ENCODE measurements at places on chromosomes 7 and 10.

GRCh38 chr10:93235686-93236085 lies 162.0 kb downstream of the CYP26A1 start:
- DNase-seq, result no peak

GRCh38 chr7:18336626-18337025 lies 158.9 kb upstream of the HDAC9 start:
- no peak for DNase-seq

- no peak for DNase-seq
Measured at GRCh38 chr10:69465457-69466157, 14.3 kb downstream of the TSPAN15 start.

DNA sequence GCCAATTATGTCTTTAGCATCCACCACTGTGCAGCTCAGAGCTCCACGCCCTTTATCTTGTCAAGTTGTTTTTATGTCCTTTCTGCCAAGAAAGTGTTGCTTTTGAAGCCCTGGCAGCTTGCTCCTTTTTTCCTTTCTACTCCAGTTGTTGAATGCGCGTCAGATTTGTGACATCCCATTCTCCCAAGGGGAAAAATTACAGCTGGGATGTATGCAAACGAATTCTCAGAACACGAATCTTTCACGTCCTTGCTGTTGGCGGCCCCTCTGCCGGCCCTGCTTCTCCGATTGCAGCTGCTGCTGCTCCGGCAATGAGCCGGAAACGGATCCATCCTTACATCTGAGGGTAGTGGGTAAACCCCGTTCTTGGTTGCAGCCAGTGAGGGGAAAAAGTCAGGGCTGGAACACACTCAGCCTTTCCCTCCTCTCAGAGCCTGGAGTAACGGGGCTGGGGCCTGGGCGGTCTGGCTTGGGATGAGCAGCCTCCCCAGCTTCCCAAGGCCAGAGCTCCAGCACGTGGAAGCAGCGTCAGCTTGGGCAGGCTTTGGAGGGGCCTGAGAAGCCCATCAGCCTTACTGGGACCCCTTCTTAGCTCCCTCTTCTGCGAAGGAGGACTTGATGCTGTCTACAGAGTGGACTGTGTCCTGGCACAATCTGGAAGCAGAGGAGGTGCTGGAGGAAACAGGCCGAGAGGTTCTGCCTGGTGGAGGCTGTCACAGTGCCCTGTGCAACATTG lies 79.0 kb upstream of the CHST15 start:
- DNase-seq, result no peak

DNA sequence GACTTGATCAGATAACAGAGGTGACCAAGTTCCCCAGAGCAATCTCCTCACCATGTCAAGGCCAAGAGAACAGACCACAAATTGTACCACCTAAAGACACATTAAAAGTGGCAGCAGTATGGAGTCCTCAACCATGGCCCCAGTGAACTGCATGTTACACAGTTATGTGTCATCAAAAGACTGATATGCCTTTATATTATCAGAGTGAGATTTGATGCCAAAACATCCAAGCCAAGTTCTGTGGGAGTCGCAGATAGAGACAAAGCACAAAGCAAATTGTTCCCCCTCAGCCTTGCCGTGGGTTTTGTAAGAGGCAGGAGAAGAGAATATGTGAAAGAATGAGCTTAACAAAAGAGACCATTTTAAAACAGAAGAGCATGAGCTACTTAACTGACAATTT lies 39.2 kb upstream of the TES start:
- no peak for DNase-seq

DNA sequence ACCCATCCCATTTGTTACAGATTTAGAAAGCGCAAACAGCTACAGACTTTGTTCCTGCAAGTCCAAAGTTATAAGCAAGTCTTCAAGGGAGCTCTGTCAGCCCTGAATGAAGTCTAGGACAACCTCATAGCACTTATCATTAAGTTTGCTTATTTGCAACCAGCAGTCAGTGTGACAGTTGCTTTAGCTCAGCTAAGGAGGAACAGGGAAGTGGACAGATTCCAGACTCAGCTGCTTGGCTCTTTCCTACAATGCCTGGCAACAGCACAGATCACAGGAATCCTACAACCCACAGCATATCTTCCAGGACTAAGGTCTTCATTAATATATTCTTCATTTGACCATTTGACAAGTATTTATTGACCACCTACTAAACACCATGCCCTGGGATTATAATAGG lies 17.4 kb upstream of the KIF5B start:
- DNase-seq, result no peak

DNA sequence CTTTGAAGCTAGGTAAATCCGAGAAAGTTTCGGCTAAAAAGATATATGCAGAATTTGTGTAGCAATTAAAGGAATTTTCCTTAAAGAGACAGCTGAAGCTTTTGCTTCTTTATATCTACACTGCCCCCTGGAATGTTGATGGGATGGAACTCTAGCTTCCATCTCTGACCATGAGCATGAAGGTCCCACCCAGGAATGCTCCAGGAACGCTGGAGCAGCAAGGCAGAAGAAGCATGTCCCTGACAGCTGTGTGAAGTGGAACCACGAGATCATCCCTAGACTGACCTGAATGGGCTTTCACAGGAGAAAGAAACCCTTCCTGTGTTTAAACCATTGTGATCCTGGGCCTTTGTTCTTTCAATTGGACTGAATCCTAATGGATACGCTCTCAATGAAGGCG lies 99.7 kb upstream of the NOBOX start:
- DNase-seq, result no peak

DNA sequence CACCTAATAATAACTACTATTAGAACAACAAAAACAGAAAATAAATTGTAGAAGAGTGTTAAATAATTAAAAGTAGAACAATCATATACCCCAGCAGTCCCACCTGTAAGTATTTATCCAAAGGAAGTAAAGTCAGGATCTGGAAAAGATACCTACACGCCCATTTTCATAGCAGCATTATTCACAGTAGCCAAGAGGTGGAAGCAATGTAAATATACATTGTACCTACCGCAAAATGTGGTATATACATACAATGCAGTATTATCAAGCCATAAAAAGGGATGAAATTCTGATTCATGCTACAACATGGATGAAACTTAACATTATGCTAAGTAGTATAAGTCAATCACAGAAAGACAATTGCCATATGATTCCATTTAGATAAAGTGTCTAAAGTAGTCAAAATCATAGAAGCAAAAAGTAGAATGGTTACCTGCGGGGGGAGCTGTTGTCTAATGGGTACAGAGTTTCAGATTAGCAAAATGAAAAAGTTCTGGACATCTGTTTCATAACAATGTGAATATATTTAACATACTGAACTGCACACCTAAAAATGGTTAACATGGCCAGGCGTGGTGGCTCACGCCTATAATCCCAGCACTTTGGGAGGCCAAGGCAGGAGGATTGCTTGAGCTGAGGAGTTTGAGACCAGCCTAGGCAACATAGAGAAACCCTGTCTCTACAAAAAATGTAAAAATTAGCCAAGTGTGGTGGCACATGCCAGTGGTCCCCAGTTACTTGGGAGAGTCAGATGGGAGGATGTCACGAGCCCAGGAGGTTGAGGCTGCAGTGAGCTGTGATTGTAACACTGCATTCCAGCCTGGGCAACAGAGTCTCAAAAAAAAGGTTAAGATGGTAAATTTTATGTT lies 6.0 kb upstream of the TMED4 start:
- no peak for DNase-seq

DNA sequence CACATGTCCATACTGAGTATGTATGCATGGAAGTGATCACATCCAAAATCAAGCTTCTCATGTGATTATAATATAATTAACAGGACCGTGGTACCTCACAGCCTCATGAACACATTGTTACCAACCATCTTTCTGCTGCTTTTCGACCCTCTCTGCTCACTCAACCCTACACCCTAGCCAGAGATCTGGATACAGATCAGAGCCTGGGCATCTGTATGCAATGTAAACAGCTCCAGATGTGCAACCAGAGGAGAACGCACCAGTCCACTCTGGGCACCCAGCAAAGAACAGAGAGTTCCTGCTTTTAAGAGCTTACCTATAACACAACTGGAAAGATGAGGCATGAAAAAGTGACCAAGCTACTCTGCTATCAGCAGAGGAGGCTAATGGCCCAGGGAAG lies 145.1 kb downstream of the FGFR2 start:
- no peak for DNase-seq

GRCh38 chr10:122419876-122420623 lies 34.4 kb upstream of the ARMS2 start:
- DNase-seq, result no peak

- no peak for DNase-seq
Measured at GRCh38 chr10:97017474-97017903, 168.3 kb downstream of the SLIT1 start.

GRCh38 chr10:124453960-124454610 lies 4.2 kb upstream of the NKX1-2 start:
- DNase-seq, result no peak

GRCh38 chr7:73735528-73735905 lies 3.1 kb downstream of the ABHD11 start:
- no peak for DNase-seq

DNA sequence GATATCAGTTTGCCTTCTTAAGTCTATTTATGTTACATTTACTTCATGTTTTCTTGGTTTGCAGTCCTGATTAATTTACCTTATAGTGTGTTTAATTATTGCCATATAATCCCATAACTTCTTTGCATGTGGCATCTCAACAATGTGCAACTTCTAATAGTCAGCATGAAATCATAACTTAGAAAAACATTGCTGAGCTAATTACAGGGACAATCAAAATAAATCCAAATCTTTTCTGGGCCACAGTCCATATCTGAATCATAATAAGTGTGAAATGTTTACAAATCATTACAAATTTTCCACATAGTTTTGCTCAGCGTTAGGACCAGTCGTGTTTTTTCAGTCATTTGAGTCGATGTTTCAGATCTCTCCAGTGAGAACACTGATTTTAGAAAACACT lies 29.1 kb upstream of the CABCOCO1 start:
- DNase-seq, result no peak

DNA sequence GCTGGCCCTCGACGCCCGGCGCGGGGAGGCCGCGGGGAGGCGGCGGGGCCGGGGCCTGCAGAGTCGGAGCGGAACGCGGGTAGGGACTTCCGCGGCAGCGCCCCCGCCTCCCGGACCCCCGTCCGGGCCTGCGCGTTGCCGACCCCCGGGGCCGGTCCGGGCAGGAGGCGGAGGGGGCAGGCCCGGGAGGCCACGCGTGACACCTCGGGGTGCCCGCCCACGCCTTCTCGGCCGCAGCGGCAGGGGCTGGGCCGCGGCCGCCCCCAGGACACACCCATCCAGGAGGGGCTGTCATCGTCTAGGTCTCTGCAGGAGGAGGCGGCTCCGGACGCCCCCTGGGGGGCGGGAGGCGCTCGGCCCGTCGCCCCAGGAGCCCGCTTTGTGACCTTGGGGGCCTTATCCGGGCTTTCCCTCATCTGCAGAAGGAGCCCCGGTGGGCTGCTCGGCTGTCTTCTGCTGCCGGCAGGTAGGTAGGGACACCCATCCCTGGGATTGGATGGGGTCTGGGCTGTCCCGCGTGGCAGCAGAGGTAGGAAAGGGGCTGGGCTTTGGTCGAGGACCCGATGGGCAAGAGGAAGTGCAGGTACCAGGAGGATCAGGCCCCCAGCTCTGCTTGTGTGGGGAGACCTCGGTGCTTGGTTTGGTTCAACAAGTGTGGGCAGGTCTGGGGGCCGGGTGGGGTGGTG lies 569 bp downstream of the ZNF316 start:
- no peak for DNase-seq

DNA sequence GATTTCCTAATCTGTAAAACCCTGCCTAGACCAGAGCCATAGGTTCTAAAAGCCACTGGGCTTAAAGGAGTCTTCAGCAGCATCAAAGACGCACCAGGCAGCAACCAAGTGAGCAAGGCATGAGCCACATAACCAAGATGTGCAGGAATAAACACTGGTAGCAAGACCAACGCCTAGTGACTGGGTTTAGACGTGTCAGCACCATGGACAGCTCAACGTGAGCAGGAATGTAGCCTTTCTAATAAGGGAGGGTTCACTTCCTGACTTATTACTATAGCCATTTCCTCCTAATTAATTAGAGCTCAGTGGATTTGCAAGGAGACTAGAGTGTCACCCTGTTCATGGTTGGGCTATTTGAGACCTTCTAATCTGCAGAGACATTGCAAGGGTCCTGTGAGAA lies 223.7 kb downstream of the LHFPL3 start:
- DNase-seq, result no peak

GRCh38 chr10:48523820-48524758 lies 80.8 kb downstream of the ARHGAP22 start:
- DNase-seq, result no peak

GRCh38 chr10:96665306-96665705 lies 55.0 kb downstream of the PIK3AP1 start:
- peak; percentile 16 for DNase-seq

DNA sequence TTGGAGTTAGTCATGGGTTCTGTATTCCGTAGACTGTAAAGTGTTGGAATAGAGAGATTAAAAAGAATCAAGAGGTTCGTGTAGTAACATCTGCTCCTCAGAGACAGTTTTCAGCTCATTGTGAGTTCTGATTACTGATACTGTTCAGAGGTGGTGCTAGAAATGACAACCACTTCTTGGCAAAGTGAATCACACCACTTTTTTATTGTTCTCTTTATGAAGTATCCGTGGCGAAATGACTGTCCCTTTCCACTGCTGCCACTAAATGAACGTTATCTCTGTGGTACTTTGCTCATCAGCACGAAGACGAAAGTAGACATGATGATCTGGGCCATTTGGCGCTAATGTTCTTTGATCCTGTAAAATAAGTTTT lies 860 bp downstream of the RPP30 start:
- no peak for DNase-seq

DNA sequence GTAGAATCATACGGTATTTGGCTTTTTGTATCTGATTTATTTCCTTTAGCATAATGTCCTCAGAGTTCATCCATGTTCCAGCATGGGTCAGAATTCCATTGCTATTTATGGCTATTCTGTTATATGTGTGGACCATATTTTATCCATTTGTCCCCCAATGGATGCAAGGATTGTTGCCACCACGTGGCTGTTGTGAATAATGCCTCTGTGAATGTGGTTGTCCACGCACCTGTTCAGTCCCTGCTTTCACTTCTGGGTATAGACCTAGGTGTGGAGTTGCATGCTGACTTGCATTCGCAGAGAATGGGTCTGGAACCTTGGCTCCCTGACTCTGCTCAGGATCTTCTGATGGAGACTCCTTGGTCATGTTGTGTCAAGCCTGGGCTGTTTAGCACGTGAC lies 199.9 kb downstream of the CAMK1D start:
- no peak for DNase-seq

DNA sequence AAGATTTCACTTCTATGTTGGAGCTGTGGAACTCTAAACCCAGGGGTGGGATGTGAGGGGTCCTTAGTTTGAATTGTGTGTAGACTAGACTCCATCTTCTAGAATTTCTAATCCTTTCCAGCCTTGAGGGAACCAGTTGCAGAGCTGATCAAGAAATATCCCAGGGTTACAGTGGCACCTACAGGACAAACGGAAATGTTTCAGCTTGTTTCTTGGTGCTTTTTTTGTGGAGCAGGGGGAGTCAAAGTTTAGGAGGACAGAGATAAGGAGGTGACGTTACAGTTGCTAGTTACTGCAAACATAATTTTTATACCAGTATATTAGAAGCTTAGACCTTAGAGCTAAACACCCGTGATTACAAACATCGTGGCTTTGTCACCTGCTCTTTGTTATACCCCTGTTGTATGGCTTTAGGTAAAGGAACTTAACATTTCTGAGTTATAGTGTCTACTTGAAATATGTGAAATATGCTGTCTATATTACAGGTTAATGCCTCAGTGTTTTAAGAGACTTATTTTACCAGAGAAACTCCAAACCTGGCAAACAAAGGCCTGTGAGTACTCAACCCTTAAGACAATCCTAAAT lies 84.5 kb upstream of the DYNC1I1 start:
- no peak for DNase-seq
